Adrenal gland (tissue), 19 donors: ENCODE measurements at places on chromosomes 7 and 10. TPM values are rescaled to one million over a fixed set of nuclear protein-coding genes. Genes with fewer than 3 reads are reported as not detected.

LEP gene
- total RNA-seq = 0.94 TPM

DNA sequence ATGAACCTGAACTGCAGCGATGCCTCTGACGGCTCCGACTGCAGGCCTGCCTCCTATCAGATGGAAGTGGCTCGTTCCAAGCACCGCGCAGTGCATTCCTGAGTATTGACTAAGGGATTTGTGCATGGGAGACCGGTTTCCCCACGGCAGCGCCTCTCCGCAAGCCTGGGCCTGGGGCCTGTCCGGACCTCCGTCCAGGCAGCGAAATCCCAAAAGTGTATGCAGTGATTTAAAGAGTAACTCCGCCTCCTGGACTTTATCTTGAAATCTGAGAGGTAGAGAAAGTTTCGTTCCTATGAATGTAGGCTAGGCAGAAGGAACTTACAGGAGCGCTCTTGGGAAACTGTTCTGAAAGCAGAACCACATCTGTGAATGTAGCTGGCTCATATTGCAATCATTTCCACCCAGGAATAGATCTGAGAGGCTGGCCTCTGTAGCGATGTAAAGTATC lies 106.2 kb upstream of the CELF2 start:
- no peaks in the 10 kb centered on the region for H3K27me3 ChIP-seq
- peak; percentile 29 for DNase-seq
- peak overlapping the region; percentile 23 for H3K4me3 ChIP-seq
- H3K36me3 ChIP-seq = no peaks in the 10 kb centered on the region
- no peak overlapping the region for H3K27ac ChIP-seq

DNA sequence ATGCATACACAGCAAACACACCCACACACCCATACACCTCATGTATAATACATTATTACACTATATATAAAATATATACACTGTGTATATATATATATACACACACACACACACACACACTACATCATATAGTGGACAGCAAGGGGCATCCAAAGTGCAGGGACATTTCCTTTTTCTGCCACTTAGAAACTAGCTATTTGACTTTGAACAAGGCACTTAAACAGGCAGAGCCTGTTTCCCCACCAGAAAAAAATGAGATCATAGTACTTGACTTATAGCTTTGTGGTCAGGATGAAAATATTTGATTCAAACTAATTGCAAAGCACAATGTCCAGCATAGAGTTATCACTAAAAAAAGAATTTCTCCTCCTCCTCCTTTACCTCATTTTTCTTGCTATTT lies 254.3 kb upstream of the NPVF start:
- H3K4me1 ChIP-seq = no peaks in the 10 kb centered on the region
- H3K36me3 ChIP-seq = no peaks in the 10 kb centered on the region
- DNase-seq = no peak
- no peaks in the 10 kb centered on the region for H3K27me3 ChIP-seq
- H3K4me3 ChIP-seq = no peak overlapping the region
- no peak overlapping the region for H3K27ac ChIP-seq

GRCh38 chr10:30639946-30640786 lies 10.6 kb upstream of the LYZL2 start:
- no peaks in the 10 kb centered on the region for H3K36me3 ChIP-seq
- no peak overlapping the region for H3K4me3 ChIP-seq
- no peak for DNase-seq
- no peaks in the 10 kb centered on the region for H3K4me1 ChIP-seq
- no peaks in the 10 kb centered on the region for H3K27me3 ChIP-seq
- H3K27ac ChIP-seq = no peak overlapping the region

DNA sequence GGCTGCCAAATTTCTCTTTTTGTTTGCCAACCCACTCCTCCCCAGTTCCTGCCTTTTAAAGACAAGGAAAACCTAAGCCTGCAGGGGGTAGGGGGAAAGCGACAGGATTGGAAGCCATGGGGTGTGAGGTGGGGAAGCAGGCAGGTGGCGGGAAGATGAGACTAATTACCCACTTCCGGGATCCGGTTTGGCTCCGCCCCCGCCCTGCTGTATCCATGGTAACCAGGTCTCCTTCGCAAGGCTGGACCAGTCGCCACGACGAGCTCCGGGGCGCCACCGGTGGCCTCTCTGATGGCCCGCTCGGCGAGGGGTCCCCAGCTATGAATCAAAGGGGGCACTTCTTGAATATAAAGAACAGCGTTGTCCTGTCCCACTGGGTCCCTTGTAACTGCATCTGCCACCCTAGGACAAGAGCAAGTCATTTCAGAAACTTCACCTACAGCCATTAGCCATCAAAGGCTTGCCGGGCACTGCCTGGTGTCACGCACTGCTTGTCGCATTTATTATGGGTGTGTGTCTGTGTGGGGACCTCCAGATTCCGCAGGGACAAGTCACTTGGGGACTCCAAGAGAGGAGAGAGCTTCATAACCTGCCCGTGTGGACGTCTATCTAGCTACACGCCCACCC lies 55.4 kb upstream of the LMTK2 start:
- H3K27me3 ChIP-seq = no peaks in the 10 kb centered on the region
- H3K36me3 ChIP-seq = no peaks in the 10 kb centered on the region
- no peak for DNase-seq
- no peaks in the 10 kb centered on the region for H3K4me1 ChIP-seq
- H3K4me3 ChIP-seq = no peak overlapping the region
- H3K27ac ChIP-seq = no peak overlapping the region

PLXDC2 gene
- 113 TPM for total RNA-seq
